ENCODE measurements at places on chromosomes 16 and 17.

DNA sequence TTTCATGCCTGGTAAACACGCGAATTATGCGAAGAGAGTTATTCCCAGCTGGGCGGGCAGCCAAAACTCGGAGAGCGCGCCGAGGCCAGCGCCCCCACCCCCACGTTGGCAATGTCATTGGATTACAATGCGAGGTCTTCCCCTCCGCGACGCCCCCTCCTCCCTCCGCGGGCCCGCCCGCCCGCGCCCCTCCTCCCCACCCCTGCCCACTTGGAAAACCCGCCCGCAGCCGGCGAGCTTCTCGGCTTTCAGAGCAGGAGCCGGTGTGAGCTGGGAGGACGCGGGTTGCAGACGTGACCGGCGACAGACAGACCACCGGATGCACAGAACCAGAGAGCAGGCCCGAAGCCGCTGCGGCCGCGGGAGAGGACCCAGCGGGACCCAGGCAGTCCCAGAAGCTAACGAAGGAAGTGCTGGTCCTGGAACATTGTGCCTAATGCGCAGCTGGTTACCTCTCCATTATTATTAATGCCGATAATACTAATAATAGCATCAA lies 4.0 kb downstream of the NOG start:
- peak; percentile 10 for DNase-seq

GRCh38 chr16:65510850-65511249 lies 389.0 kb upstream of the CDH11 start:
- DNase-seq = peak; percentile 88

DNA sequence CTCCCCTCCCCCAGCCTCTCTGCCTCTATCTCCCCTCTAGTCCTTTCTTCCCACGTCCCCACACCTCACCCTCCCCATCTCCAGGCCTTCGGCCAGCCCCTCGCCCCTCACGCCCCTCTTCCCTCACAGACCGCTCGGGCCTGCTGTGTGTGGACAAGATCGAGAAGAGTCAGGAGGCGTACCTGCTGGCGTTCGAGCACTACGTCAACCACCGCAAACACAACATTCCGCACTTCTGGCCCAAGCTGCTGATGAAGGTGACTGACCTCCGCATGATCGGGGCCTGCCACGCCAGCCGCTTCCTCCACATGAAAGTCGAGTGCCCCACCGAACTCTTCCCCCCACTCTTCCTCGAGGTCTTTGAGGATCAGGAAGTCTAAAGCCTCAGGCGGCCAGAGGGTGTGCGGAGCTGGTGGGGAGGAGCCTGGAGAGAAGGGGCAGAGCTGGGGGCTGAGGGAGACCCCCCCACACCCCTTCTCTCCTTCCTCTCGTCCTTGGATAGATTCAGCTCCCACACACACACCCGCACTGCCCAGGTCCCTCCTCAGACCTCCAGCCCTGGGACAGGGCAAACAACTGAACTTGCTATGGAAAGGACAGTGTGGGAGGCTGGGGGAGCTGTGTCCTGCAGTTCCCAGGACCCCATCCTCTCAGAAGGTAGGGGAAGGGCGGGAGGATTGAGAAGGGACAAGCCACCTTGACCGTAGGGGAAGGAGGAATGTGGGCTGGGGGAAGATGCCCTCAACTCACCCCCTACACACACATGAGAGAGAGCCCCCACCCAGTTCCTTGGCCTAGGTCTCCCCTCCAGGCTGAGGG lies 11.1 kb downstream of the NR1D1 start:
- no peak for DNase-seq

GRCh38 chr16:1403036-1403435 lies 11.5 kb downstream of the UNKL start:
- no peak for DNase-seq

DNA sequence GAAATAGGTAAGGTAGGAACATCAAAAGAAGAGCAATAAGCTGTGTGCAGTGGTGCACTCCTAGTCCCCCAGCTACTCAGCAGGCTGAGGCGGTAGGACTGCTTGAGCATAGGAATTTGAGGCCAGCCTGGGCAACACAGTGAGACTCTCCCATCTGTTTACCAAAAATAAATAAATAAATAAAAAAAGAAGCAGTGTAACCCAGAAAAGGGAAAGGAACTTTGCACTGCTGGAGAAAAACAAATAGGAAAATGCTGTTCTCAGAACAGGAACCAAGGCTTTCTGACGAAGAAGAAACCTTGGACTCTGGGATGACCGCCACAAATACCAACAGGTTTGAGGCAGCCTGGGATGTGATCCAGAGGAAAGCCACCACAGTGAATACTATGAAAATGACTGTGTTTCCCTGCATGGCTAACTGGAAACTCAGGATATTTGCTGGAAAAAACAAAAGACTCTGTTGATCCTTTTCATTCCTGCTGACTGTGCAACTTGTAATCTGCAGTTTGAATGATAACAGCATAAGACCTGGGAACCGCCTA lies 41.2 kb downstream of the TTC19 start:
- peak; percentile 81 for DNase-seq
